ENCODE measurements at places on chromosomes 6 and 20.

DNA sequence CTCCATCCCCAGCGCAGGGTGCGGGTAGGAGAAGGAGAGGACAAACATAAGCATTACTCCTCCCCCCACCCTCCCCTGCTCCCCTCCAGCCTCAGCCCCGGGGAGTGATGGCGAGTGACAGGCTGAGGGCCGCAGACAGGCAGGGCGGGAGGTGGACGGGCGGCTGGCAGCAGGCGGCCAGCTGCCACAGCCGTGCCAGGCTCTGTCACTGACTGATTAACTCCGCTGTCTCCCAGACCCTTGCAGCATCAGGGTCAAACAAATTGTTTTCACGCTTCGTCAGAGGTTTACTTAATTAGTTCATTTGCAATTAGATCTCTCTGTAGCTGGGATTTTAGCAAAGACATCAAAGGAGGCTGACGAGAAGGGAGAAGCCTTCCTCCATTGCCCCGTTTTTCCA is 41.9 kb downstream of the FOXP4 start:
- DNase-seq: no peak

GRCh38 chr6:160368670-160369069 is 20.5 kb downstream of the SLC22A3 start:
- DNase-seq: no peak

DNA sequence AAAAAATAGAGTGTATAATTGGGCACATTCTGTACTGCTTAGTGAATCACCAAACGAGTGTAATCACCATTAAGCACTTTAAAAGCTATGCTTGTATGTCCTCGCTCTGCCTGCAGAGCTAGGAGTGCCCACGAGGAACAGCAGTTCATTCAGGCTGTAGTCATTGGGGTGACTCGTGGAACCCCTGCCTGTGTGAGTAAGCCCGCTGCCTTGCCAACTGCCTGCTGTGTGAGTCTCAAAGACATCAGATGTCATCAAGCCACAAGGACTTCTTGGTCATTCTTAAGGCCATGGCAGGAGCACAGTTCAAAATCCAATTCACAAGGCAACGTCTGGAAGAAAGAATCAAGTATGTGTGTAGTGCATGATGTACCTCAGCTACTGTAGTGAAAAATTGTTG is 60.4 kb downstream of the FOXO3 start:
- DNase-seq: no peak

DNA sequence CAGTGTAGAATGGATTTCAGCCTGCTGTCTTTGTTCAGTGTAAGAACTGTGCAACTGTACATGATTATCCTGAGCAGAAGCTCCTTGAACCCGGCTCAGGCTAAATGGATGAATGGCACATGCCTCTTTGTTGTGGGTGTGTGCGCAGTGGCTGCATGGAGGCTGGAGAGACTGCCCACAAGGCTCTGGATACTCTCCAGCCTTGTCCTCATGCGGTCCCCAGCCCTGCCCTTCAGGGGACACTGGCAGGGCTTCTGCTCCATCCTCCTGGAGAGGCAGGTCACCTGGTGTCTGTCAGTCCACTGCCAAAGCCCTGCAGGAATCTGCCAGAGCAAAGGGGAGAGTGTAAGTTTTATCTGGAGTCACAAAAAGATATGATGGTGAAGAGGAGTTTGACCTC is 241.7 kb upstream of the EXOC2 start:
- DNase-seq: no peak

DNA sequence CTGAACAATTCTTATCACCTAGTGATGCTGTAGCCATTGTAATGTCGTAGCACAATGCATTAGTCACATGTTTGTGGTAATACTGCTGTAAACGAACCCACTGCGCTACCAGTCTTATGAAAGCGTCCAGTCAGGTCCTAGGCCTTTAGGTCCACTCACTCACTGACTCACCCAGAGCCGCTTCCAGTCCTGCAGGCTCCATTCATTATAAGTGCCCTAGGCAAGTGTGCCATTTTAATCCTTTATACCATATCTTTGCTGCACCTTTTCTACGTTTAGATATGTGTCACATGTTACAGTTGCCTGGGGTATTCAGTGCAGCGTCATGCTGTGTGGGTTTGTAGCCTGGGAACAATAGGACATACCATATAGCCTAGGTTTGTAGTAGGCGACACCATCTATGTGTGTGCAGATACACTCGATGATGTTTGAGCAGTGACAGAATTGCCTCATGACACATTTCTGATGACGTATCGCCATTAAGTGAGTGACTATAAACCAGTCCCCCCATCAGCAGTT is 15.4 kb downstream of the IGF2R start:
- DNase-seq: no peak

- DNase-seq: no peak
Measured at GRCh38 chr6:131295081-131295480, 159.8 kb downstream of the AKAP7 start.

DNA sequence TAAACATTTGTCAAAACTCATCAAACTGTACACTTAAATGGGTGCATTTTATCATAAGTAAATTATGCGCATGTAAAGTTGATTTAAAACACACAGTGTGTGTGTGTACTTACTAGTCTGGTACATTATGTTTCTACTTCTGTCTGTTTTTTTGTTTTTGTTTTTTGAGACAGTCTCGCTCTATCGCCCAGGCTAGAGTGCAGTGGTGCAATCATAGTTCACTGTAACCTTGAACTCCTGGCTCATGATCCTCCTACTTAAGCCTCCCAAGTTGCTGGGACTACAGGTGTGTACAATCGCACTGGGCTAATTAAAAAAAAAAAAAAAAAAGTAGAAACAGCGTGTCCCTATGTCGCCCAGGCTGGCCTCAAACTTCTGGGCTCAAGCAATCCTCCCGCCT is 23.0 kb upstream of the FKBP5 start:
- no peak for DNase-seq

GRCh38 chr6:24686946-24687345 is 20.1 kb downstream of the ACOT13 start:
- no peak for DNase-seq

DNA sequence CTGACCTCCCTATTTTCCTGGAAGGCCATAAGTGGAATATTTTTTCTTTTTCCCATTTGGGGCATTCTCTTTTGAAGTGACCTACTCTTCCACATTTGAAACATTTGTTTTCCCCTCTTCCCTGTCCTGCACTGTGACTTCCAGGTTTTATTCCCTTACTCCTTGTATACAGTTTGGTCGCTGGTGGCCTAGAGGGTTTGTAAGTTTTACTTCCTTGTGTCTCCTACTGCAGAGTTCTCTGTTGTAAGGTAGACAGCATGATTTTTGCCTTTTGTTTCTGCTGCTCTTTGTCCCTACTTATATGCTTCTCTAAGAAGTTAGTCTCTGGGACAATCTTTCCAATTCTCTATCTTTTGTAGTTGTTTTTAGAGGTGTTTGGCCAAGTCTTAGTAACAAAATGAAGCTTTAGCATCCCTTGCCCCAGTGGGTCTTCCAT is 7.4 kb upstream of the ZNFX1 start:
- no peak for DNase-seq

DNA sequence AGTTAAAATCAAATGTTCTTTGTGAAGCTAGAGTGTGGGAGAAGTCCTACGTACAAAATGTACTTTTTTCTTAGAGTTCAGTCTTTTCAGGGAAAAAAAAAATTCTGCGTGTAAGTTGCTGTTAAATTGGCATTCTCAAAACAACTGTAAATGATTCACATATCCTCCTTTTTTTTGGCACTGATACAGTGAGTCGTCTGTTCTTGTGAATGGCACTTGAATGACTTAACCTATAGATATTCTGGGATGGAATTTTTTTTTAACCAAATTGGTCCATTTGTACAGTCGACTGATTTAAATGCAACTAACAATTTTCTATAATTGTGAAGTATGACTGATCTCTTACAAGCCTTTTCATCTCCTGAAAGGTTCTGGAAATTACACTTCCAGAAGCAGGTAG is 5.5 kb upstream of the JAG1 start:
- DNase-seq: no peak

GRCh38 chr20:44404204-44405181 is 49.0 kb downstream of the HNF4A start:
- DNase-seq: no peak

- no peak for DNase-seq
Measured at GRCh38 chr20:62534526-62535221, 58.9 kb upstream of the GATA5 start.

DNA sequence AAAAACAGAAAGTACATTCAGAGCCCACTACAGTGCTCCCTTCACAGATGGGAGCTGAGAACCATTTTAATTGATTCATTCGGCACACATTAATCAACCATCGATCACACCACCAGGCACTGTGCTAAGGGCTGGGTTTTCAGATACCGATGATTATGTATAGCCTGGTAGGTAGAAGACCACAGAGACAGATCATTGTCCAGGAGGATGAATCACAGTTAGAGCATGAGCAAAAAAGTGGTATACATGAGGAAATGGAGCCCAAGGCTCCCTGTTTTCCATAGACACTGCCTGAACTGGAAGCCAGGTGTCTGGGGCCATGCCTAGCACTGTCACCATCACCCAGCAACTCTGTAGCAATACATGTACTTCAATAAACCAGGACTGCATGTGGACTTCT is 9.0 kb upstream of the PRDM1 start:
- DNase-seq: no peak

- DNase-seq: no peak
Measured at GRCh38 chr6:13307508-13307995, 20.8 kb downstream of the TBC1D7 start.

- no peak for DNase-seq
Measured at GRCh38 chr6:112224088-112224487, 30.3 kb downstream of the LAMA4 start.

GRCh38 chr6:1176567-1176966 is 135.3 kb upstream of the FOXQ1 start:
- no peak for DNase-seq
